ENCODE measurements at places on chromosomes 2 and 18. TPM values are rescaled to one million over a fixed set of nuclear protein-coding genes. Genes with fewer than 3 reads are reported as not detected.

- H3K27me3 ChIP-seq = no peaks in the 10 kb centered on the region
- H3K4me3 ChIP-seq = no peak overlapping the region
- H3K27ac ChIP-seq = no peak overlapping the region
- no peaks in the 10 kb centered on the region for H3K4me1 ChIP-seq
Measured at GRCh38 chr2:95272299-95272751, 1.9 kb upstream of the PROM2 start.

DNA sequence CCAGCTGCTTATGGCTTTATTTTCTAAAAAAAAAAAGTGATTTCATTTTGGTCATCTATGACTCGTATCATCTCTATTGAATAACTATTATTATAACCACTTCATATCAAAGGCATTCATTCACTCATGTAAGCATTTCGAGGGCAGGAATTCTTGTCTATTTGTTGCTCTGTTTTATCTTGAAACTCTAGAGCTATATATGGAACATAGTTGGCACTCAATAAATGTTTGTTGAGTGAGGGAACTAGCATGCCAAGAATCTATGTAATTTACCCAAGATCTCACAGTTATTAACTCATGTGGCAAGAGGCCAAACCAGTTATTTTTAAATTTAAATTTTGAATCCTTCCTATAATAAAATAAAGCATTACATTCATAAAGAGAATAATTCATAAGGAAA lies 470.1 kb downstream of the TMX3 start:
- H3K4me1 ChIP-seq = no peaks in the 10 kb centered on the region
- H3K27me3 ChIP-seq = no peaks in the 10 kb centered on the region
- H3K36me3 ChIP-seq = no peaks in the 10 kb centered on the region
- DNase-seq = no peak
- H3K27ac ChIP-seq = no peak overlapping the region
- no peak overlapping the region for H3K4me3 ChIP-seq

DNA sequence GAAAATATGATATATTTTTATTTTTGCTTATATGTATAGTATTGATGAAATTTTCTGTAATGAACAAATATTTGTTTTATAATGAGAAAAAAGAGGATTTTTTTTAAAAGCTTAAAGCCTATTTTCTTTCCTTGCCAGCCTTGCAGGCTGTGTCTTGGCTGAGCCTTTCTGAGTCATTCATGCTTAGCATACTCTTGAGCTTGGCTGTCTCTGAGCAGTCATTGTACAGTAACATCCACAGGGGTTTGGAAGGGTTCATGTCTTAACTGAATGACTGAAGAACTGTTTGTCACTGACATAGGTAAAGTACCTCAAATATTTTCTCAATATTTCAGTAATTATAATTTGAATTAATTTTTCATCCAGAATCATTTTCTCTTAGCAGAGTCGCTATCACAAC lies 49.3 kb downstream of the GPR39 start:
- no peak overlapping the region for H3K4me3 ChIP-seq

DNA sequence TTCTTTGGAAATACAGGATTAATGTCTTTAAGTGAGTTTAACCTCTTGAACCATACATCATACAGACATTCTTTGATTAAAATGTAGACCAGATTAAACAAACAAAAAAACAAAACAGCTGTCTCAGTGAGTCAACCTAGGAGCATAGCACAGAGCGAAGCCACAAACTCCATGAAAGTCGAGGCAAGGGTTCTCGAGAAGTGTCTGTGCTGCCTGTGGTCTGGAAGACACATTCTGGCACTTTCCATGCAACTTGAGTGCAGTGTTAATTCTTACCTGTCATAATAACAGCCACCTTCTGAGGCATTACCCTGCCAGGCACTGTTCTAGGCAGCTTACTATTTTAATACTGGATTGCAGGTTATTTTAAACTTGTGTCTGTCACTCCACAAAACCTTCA lies 435.5 kb upstream of the MMADHC start:
- no peak for DNase-seq
- H3K27ac ChIP-seq = no peak overlapping the region
- no peak overlapping the region for H3K4me3 ChIP-seq
- H3K4me1 ChIP-seq = peaks cover 20% of the 10 kb centered on the region

DNA sequence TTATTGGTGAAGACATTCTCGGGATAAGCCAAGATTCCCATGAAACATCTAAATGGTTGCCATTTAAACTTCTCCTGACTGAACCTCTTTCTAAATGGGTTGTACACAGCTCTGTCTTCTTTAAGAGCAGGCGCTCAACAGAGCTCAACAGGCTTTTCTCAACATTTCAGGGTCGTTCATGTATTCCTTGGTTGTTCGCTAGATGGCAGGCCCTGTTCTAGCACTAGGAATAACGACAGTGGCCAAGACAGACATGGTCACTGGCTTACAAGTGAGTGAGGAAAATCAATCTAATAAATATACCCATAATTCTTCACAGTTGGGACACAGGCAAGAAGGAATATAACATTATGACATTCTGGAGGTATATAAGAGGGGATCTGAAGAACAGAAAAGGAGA lies 154.5 kb downstream of the SMAD2 start:
- H3K36me3 ChIP-seq = no peaks in the 10 kb centered on the region
- no peak overlapping the region for H3K27ac ChIP-seq
- H3K4me1 ChIP-seq = no peaks in the 10 kb centered on the region
- no peak for DNase-seq

CAPN10 gene
- 42.9 TPM for total RNA-seq

DNA sequence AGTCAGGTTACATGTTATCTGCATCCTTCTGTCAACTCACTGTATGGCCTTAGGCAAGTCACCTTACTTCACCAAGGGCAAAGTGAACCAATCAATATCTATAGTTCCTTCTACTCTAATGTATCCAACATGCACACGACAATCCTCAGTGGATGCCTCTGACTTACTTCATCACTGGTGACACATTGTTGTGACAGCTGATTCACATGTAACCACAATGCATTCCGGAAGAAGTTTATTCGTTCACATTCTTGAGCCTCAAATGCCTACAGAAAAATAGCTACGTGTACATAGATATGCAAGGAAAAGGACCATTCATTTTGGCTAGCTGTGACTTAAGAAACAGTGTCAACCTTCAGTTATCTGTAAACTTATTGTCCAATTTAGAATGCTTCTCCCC lies 26.3 kb upstream of the EPG5 start:
- no peak overlapping the region for H3K27ac ChIP-seq
- no peaks in the 10 kb centered on the region for H3K36me3 ChIP-seq
- peaks cover 1% of the 10 kb centered on the region for H3K4me1 ChIP-seq
- H3K27me3 ChIP-seq = no peaks in the 10 kb centered on the region
- no peak for DNase-seq

FAM110C gene
- 3.0 TPM for total RNA-seq

GRCh38 chr2:28216331-28216730 lies 176.3 kb upstream of the FOSL2 start:
- no peaks in the 10 kb centered on the region for H3K4me1 ChIP-seq
- no peak for DNase-seq
- no peaks in the 10 kb centered on the region for H3K27me3 ChIP-seq

- peaks cover 10% of the 10 kb centered on the region for H3K4me1 ChIP-seq
- no peaks in the 10 kb centered on the region for H3K27me3 ChIP-seq
- peaks cover 5% of the 10 kb centered on the region for H3K36me3 ChIP-seq
- peak overlapping the region; percentile 94 for H3K27ac ChIP-seq
Measured at GRCh38 chr2:37652199-37652640, 19.2 kb downstream of the CDC42EP3 start.

GRCh38 chr18:55302167-55302833 lies 285.7 kb downstream of the TCF4 start:
- H3K27ac ChIP-seq = no peak overlapping the region
- DNase-seq = no peak
- H3K36me3 ChIP-seq = no peaks in the 10 kb centered on the region
- H3K4me1 ChIP-seq = peaks cover 16% of the 10 kb centered on the region
- no peaks in the 10 kb centered on the region for H3K27me3 ChIP-seq

GRCh38 chr2:10778724-10779115 lies 33.9 kb downstream of the PDIA6 start:
- no peak overlapping the region for H3K27ac ChIP-seq
- H3K4me3 ChIP-seq = no peak overlapping the region
- DNase-seq = no peak
- no peaks in the 10 kb centered on the region for H3K4me1 ChIP-seq

DNA sequence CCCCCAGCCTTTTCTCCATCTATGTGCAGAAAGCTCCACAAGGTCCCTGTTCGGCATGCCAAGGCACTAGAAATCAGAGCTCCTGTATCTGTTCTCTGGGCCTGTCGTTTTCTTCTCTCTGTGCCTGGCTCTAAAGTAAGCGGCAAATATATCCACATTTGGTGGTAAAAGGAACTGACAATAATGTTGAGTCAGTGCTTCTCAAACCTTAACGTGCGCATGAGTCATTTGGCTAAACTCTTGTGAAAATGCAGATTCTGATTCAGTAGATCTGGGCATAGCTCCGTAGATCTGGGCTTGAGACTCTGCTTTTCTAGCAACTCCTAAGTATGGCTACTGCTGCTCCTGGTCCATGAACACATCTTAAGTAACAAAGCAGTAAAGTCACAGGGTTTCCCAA lies 16.5 kb upstream of the ACSL3 start:
- peaks cover 2% of the 10 kb centered on the region for H3K4me1 ChIP-seq
- H3K4me3 ChIP-seq = no peak overlapping the region
- no peak for DNase-seq
- H3K27ac ChIP-seq = peak overlapping the region; percentile 73

GRCh38 chr18:8037296-8037695 lies 470.2 kb downstream of the PTPRM start:
- H3K27me3 ChIP-seq = no peaks in the 10 kb centered on the region
- H3K36me3 ChIP-seq = peaks cover 2% of the 10 kb centered on the region
- H3K4me3 ChIP-seq = no peak overlapping the region
- DNase-seq = no peak
- H3K4me1 ChIP-seq = peaks cover 6% of the 10 kb centered on the region

DNA sequence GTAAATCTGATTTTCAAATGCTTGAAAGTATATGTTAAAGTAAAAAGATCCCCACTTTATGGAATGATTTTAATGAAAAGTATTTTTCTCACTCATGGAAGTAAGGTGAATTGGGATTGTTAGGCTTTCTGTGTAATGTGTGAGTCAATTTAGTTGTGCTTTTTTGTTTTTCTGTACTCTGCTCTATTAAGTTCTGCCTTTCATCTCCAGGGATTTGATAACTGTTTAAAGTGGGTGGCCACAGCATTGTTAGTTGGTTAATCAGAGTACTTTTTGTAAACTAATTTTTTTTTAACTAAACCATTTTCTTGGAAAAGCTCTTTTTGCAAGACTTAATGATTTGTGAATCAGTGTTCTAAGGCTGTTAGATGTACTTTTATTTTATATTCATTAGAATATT lies 76.8 kb downstream of the ABI2 start:
- no peak overlapping the region for H3K27ac ChIP-seq
- no peak for DNase-seq

- H3K27ac ChIP-seq = no peak overlapping the region
- DNase-seq = peak; percentile 22
- H3K27me3 ChIP-seq = no peaks in the 10 kb centered on the region
- no peak overlapping the region for H3K4me3 ChIP-seq
- H3K36me3 ChIP-seq = no peaks in the 10 kb centered on the region
Measured at GRCh38 chr2:136135921-136136906, 18.3 kb upstream of the CXCR4 start.

- no peak overlapping the region for H3K27ac ChIP-seq
- H3K27me3 ChIP-seq = no peaks in the 10 kb centered on the region
Measured at GRCh38 chr2:101382442-101382841, 4.9 kb downstream of the CREG2 start.

- no peak overlapping the region for H3K4me3 ChIP-seq
- no peak for DNase-seq
- peaks cover 2% of the 10 kb centered on the region for H3K4me1 ChIP-seq
- peak overlapping the region; percentile 52 for H3K27ac ChIP-seq
- H3K27me3 ChIP-seq = no peaks in the 10 kb centered on the region
Measured at GRCh38 chr2:173997753-173998152, 32.6 kb upstream of the SP3 start.

GRCh38 chr2:219218732-219219701 lies at the start of gene ABCB6:
Gene ABCB6 (minus strand): TSS chr2:219218958. CDS start chr2:219218673, 285 bp downstream.
- DNase-seq = peak; percentile 98
- H3K4me3 ChIP-seq = peak within 1 kb of the TSS; percentile 44
- peaks cover 13% of the 10 kb centered on the region for H3K4me1 ChIP-seq
- H3K36me3 ChIP-seq = peaks cover 51% of the 10 kb centered on the region

OBSL1 gene
- 69.6 TPM for total RNA-seq

DNA sequence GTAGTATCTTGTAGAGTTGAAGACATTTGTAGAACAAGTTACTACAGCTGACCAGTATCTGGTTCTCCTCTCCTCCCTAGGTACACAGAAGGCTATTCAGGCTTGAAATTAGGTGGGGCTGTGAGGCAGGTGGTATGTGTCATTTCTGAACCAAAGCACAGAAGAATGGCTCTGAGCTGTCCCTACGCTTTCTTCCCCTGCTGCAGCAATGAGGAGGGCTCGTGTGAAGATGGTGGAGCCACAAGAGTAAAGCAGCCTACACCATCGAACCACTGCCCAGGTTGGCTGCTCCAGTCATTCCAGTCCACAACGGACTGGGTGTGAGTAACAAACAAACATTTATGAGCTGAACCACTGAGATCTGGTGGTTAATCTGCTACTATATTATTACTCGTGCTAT lies 148.9 kb downstream of the DTNB start:
- no peaks in the 10 kb centered on the region for H3K36me3 ChIP-seq
- H3K27me3 ChIP-seq = no peaks in the 10 kb centered on the region
- H3K4me1 ChIP-seq = peaks cover 3% of the 10 kb centered on the region
- H3K27ac ChIP-seq = no peak overlapping the region

- no peaks in the 10 kb centered on the region for H3K27me3 ChIP-seq
- H3K4me1 ChIP-seq = no peaks in the 10 kb centered on the region
- H3K36me3 ChIP-seq = peaks cover 2% of the 10 kb centered on the region
- no peak overlapping the region for H3K27ac ChIP-seq
- no peak overlapping the region for H3K4me3 ChIP-seq
- no peak for DNase-seq
Measured at GRCh38 chr2:168137510-168138180, 109.8 kb downstream of the STK39 start.

RPRD1A gene
- 33.6 TPM for total RNA-seq

GRCh38 chr2:202161151-202161835 lies 77.1 kb downstream of the SUMO1 start:
- no peak overlapping the region for H3K27ac ChIP-seq
- no peaks in the 10 kb centered on the region for H3K36me3 ChIP-seq
- no peak overlapping the region for H3K4me3 ChIP-seq
- no peaks in the 10 kb centered on the region for H3K4me1 ChIP-seq

Measured in lung (tissue), 17 donors.